ENCODE measurements at places on chromosomes 4 and X. TPM values are rescaled to one million over a fixed set of nuclear protein-coding genes. Genes with fewer than 3 reads are reported as not detected.

GRCh38 chr4:120445186-120445585 is 378.5 kb upstream of the MAD2L1 start:
- H3K27me3 ChIP-seq = peaks cover 2% of the 10 kb centered on the region
- no peaks in the 10 kb centered on the region for H3K36me3 ChIP-seq
- H3K27ac ChIP-seq = no peak overlapping the region
- peaks cover 4% of the 10 kb centered on the region for H3K4me1 ChIP-seq

GRCh38 chrX:8455557-8455956 is 9.1 kb upstream of the VCX3B start:
- no peaks in the 10 kb centered on the region for H3K4me1 ChIP-seq
- H3K4me3 ChIP-seq = no peak overlapping the region
- no peaks in the 10 kb centered on the region for H3K36me3 ChIP-seq
- H3K27ac ChIP-seq = no peak overlapping the region
- H3K27me3 ChIP-seq = no peaks in the 10 kb centered on the region

Gene GAB1
- 0.65 TPM for total RNA-seq

GRCh38 chrX:116276261-116276660 is 105.7 kb downstream of the AGTR2 start:
- H3K27ac ChIP-seq = no peak overlapping the region
- DNase-seq = no peak
- H3K4me1 ChIP-seq = no peaks in the 10 kb centered on the region
- no peaks in the 10 kb centered on the region for H3K27me3 ChIP-seq
- no peak overlapping the region for H3K4me3 ChIP-seq

Gene STK26
- total RNA-seq = 66.0 TPM

Gene AMER1
- 6.5 TPM for total RNA-seq

GRCh38 chr4:55553441-55554201 is 6.9 kb upstream of the CLOCK start:
- H3K4me1 ChIP-seq = peaks cover 9% of the 10 kb centered on the region
- H3K27me3 ChIP-seq = peaks cover 41% of the 10 kb centered on the region
- H3K36me3 ChIP-seq = no peaks in the 10 kb centered on the region
- DNase-seq = no peak
- H3K27ac ChIP-seq = no peak overlapping the region

GRCh38 chr4:150152766-150153165 is 74.5 kb downstream of the DCLK2 start:
- H3K27ac ChIP-seq = no peak overlapping the region
- no peaks in the 10 kb centered on the region for H3K36me3 ChIP-seq
- H3K4me3 ChIP-seq = no peak overlapping the region
- no peaks in the 10 kb centered on the region for H3K4me1 ChIP-seq
- DNase-seq = no peak

Gene SULT1E1
- not detected for total RNA-seq

Gene TMEM31
- not detected for total RNA-seq

DNA sequence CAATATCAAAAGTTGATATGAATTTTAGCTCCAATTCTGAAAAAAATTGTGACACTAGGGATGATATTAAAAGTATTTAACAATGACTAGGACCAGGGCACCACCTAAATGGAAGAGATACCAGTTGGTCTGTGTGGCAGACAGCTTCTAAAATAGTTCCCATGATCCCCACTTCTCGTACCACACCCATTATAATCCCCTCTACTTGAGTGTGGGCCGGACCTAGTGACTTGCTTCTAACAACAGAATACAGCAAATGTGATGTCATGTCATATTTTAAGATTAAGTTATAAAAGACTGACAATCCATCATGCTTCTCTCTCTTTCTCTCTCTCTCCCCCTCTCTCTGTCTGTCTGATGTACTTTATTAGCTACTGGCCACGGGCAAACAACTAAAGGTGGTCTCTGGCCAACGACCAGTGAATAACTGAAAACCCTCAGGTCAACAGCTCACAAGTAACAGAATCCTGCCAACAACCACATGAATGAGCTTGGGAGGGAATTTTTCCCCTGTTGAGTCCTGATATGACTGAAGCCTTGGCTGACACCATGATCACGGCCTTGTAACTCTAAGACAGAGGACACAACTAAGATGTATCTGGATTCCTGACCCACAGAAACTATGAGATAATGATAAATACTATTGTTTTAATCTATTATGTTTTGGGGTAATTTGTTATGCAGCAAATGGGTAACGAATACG is 34.4 kb downstream of the FAM13A start:
- DNase-seq = no peak
- H3K27me3 ChIP-seq = no peaks in the 10 kb centered on the region
- no peak overlapping the region for H3K4me3 ChIP-seq
- H3K27ac ChIP-seq = no peak overlapping the region
- H3K36me3 ChIP-seq = no peaks in the 10 kb centered on the region
- H3K4me1 ChIP-seq = peaks cover 2% of the 10 kb centered on the region

DNA sequence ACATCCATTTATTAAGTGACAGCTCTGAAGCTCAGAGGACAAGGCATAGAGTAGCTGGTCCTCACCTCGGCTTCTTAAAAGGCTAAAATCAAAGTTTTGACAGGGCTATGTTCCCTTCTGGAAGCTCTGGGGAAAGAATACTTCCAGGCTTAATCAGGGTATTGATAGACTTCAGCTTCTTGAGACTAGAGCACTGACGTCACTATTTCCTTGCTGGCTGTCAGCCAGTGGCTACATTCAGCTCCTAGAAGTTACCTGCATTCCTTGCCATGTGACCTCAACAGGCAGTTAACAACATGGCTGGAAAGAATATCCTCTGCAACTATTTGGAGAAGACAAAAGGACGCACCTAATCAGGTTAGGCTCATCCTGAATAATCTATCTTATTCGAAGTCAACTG is 1144.8 kb downstream of the ADGRL3 start:
- H3K36me3 ChIP-seq = no peaks in the 10 kb centered on the region
- H3K27ac ChIP-seq = no peak overlapping the region
- no peak for DNase-seq
- no peaks in the 10 kb centered on the region for H3K4me1 ChIP-seq
- H3K27me3 ChIP-seq = no peaks in the 10 kb centered on the region
- H3K4me3 ChIP-seq = no peak overlapping the region

- H3K27me3 ChIP-seq = no peaks in the 10 kb centered on the region
- H3K27ac ChIP-seq = no peak overlapping the region
- H3K36me3 ChIP-seq = peaks cover 25% of the 10 kb centered on the region
These were observed 48.5 kb downstream of the MAMLD1 start for GRCh38 chrX:150411656-150412055.

- H3K27ac ChIP-seq = no peak overlapping the region
- peak; percentile 55 for DNase-seq
- H3K36me3 ChIP-seq = no peaks in the 10 kb centered on the region
- H3K27me3 ChIP-seq = no peaks in the 10 kb centered on the region
- no peak overlapping the region for H3K4me3 ChIP-seq
These were observed 5.2 kb upstream of the BMP15 start for GRCh38 chrX:50905334-50905733.

- H3K4me1 ChIP-seq = no peaks in the 10 kb centered on the region
- H3K27ac ChIP-seq = no peak overlapping the region
- peaks cover 1% of the 10 kb centered on the region for H3K27me3 ChIP-seq
- H3K36me3 ChIP-seq = no peaks in the 10 kb centered on the region
- DNase-seq = no peak
These were observed 274.7 kb downstream of the GLUD2 start for GRCh38 chrX:121322159-121322558.

DNA sequence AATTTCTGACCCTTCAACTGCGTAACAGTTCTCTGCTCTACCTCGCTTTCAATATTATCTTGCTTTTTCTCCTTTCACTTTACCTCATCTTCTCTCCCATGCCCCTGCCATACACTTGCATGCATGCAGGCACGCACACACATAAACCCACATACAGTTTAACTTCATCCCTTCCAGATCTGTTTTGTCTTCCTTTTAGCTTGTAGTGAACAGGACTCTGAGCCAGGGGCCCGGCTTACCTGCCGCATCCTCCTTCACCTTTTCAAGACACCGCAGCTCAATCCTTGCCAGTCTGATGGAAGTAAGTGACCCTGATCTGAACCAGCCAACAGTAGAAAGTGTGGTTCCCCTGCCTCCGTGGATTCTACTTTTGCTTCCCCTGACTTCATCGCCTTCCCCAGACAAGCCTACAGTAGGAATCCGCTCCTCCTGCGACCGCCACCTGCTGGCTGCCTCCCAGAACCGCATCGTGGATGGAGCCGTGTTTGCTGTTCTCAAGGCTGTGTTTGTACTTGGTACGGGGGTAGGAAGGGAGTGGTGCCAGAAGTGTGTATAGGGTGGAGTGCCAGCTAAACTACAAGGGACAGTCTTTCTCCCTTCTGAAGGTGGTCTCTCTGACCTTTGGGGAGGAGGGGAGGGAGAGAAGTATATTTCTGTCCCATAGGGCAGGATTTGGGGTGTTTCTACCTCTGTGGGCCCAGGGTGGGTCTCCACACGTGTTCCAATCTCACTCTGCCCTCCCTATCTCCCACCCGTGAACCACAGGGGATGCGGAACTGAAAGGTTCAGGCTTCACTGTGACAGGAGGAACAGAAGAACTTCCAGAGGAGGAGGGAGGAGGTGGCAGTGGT is 10.7 kb downstream of the MED12 start:
- H3K4me1 ChIP-seq = peaks cover 16% of the 10 kb centered on the region
- DNase-seq = peak; percentile 92
- no peaks in the 10 kb centered on the region for H3K27me3 ChIP-seq
- peaks cover 55% of the 10 kb centered on the region for H3K36me3 ChIP-seq
- peak overlapping the region; percentile 80 for H3K27ac ChIP-seq

Gene SLC7A11
- total RNA-seq = 1.8 TPM

Gene JCHAIN
- total RNA-seq = not detected

Gene IL21
- total RNA-seq = 95.3 TPM

DNA sequence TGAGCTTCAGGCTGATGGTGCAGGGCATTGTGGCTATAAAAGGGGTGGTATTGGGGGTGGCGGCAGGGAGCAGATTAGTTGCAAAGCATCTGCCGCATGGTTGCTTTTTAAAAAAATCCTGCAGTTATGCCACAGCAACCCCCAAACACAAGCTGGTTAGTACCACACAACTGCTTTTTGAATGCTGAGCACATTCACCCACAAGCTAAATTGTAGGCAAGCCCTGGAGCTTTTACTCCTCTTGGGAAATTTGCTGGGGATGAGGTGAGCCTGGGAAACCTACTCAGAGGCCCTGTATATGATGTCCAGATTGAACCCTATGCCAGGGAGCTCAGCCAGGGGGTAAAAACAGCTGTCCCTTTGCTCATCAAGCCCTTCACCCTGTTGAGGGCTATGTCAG is 33.8 kb upstream of the TRIM2 start:
- H3K4me1 ChIP-seq = no peaks in the 10 kb centered on the region
- H3K36me3 ChIP-seq = no peaks in the 10 kb centered on the region
- peaks cover 27% of the 10 kb centered on the region for H3K27me3 ChIP-seq
- H3K27ac ChIP-seq = no peak overlapping the region

- H3K27me3 ChIP-seq = no peaks in the 10 kb centered on the region
- no peaks in the 10 kb centered on the region for H3K4me1 ChIP-seq
- H3K27ac ChIP-seq = no peak overlapping the region
- DNase-seq = no peak
- no peaks in the 10 kb centered on the region for H3K36me3 ChIP-seq
These were observed 154.7 kb downstream of the RAB28 start for GRCh38 chr4:13329340-13329850.
